B cell (primary cell): ENCODE measurements at places on chromosomes 3 and 15. TPM values are rescaled to one million over a fixed set of nuclear protein-coding genes. Genes with fewer than 3 reads are reported as not detected.
A peak's percentile ranks its signal among the peaks of the same experiment; 100 is the strongest.

SI gene
- not detected in 2 replicates for total RNA-seq

DUOXA2 gene
- not detected in 2 replicates for total RNA-seq

GRCh38 chr15:70119911-70120508 lies 22.3 kb upstream of the TLE3 start:
- DNase-seq, result no peak

- DNase-seq, result no peak
Observed at GRCh38 chr3:112411425-112411824, 78.5 kb downstream of the CD200 start.

DNA sequence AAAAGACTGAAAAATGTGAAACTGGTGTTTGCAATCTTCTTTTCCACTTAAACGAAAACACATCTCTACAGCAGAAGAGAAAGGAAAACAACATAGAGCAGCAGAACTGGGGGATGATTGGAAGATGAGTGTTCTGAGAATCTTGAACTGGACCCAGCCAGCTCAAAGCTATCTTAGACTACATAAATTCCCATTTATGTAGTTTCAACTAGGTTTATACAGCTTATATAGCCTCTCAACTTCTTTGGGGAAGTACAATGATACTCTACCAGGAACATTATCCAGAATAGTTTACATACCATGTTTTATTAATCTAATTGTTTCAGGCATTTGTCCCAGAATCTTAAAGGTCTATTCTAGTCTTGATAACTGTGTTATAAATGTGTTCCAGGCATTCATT lies 658.2 kb upstream of the LMCD1 start:
- DNase-seq, result no peak

- peak; percentile 22 for DNase-seq
Observed at GRCh38 chr3:56921573-56922453, 120.1 kb upstream of the ARHGEF3 start.

GRCh38 chr3:31262201-31262600 lies 270.5 kb upstream of the STT3B start:
- DNase-seq, result no peak

DNA sequence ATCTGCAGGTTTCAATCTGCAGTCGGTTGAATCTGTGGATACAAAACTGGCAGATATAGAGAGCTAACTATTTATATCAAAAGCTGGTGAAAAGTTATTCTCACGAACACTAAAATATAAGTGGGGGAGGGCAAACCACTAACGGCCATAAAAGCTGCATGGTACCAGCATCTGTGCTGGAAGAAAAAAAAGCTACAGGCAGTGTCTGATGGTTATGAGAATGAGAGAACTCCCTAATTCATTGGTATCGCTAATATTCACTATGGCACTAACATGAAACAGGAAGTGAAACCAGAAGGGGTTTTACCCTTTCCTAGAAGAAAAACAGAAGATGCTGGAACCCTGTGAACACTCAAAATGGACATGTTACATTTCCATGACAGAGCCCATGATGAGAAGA lies 15.9 kb downstream of the CEP70 start:
- peak; percentile 74 for DNase-seq

- no peak for DNase-seq
Observed at GRCh38 chr15:67976506-67977073, 77.5 kb upstream of the PIAS1 start.

DNA sequence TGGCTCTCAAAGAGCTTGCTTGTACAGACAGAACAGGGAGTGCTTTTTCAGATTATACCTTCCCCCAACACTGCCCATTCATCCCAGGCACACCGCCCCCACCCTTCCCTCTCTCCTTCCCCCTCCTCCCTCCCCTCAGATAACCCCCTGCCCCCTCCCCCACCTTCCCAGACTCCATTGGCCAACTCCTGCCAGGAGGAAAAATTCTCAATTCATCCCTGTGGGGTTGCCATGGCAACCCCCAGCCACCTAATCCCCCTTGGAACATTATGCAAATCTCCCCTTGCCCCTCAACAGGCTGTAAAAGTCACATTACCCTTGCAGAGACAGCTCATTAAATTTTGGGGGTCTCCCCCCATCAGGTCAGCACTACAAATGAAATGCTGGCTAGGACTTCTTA lies 14.3 kb downstream of the TLE3 start:
- no peak for DNase-seq
